Fibroblast of lung (primary cell): ENCODE measurements at places on chromosomes 6 and 20. TPM values are rescaled to one million over a fixed set of nuclear protein-coding genes. Genes with fewer than 3 reads are reported as not detected.

The TMEM170B gene
- polyA plus RNA-seq = 1.2 and 1.5 TPM in 2 replicates

The TMEM244 gene
- not detected in 2 replicates for polyA plus RNA-seq

The CCM2L gene
- polyA plus RNA-seq = not detected in 2 replicates

The BTNL2 gene
- polyA plus RNA-seq = not detected in 2 replicates
